DMS 273 treated with DMSO at 0.1 percent for 48 hours (cell line): ENCODE measurements at places on chromosomes 3 and 15.
A peak's percentile ranks its signal among the peaks of the same experiment; 100 is the strongest.

GRCh38 chr3:124282751-124283651, 291.1 kb upstream of the ROPN1 start:
- DNase-seq: no peak

DNA sequence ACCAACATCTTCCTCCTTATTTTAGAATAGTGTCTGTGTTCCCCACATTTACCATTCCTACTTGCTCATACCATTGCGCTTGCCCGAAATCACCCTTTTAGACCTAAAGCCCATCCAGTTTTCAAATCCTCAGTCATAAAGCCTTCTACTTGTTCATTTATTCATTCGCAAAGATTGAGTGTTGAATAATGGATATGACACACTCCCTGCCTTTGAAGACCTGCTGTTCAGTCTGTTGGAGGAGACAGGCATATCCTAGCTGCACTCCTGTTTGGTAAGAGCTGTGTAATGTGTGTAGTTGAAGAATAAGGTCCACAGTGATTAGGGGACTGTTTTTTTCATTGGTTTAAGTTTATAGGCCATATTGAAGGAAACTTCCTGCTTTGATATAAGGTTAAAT, 1.7 kb downstream of the CNOT10 start:
- DNase-seq: no peak

DNA sequence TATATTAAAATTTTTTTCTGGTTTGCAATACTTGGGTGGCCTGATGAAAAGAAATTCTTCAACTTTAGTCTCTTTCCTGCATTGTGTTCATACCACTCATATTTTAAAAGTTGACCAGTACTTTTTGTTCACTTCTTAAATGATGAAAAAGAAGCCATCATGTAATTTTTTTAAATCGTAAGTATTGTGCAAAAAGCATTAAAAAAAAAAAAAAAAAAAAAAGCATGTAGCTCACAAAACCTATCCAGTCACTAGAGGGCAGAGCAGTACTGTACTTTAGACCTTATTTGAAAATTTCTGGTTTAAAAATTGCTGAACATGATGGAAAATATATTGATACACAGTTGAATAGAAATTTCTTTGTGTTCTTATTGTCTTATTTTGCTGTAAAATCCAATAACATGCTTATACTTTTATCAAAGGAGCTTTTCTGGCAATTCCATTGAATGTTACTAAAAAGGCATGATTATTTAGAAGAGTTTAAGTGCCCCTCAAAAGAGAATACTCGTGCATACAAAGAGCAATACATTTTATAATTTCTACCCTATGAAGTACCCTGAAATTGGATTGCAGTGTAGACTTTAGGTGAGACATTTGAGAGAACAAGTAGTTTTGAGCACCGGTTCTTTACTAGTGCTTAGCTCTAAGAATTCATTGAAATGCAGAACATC, 137.7 kb downstream of the BBX start:
- no peak for DNase-seq

- DNase-seq: no peak
Observed at GRCh38 chr15:67063689-67064606, 1.5 kb upstream of the SMAD3 start.

DNA sequence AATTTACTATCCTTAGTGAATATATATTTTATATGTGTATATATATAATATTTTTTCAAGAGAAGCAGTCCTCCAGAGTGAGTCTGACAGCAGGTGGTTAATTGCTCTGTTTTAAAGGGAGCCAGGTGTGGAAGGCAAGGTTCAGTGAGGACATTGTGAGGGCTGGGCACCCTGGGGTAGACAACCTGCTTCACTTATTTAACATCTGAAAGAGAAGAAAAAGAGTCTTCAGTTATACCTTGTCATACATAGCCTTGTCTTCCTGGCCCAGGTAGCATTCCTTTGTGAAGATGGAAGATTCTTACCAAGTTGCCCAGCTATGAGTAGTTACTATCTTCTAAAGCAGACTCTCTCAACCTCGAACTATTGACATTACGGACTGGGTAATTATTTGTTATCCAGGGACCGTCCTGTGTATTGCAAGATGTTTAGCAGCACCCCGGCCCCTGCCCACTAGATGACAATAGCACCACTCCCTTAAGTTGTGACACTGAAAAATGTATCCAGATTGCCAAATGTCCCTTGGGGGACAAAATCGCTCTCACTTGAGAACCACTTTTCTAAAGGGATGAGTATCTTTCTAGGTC, 336.0 kb upstream of the TRIM42 start:
- peak; percentile 51 for DNase-seq

GRCh38 chr3:46094506-46094905, 67.2 kb upstream of the XCR1 start:
- DNase-seq: no peak

DNA sequence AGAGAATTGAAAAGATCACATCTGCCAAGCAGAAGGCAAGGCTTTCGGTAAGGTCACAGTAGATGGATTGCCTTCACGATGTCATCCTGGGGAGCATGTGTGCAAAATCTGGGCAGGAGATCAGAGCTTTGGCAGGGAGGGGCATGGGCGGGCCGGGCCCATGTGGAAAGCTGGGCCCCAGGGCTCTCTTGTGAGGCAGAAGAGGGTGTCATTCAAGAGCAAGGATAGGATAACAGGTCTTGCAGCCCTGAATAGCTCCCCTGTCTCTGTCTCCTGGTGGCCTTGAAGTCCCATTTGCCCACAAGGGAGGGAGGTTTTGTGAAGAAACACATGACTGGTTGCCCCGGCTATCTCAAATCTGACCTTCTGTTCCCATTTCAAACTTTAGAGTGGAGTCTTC, 172.0 kb downstream of the OPA1 start:
- DNase-seq: no peak

GRCh38 chr3:38475716-38476115, 20.4 kb upstream of the EXOG start:
- no peak for DNase-seq

- DNase-seq: no peak
Observed at GRCh38 chr15:70483513-70483912, 279.8 kb downstream of the UACA start.

DNA sequence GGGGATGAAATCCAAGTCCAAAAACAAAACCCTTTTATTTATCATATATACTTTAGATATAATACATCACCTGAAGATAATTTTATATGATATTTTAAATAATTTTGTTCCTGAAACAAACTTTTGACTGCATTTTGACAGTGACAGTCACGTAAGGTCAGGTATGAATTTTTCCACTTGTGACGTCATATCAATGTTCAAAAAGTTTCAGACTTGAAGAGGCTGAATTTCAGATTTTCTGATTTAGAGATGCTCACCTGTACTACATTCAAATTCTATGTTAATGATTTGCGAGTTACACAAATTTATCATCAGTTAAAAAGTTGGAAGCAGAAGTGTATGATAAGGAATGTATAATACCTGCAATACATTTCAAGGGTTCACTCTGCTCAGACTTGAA, 136.1 kb upstream of the EPHA6 start:
- no peak for DNase-seq

- no peak for DNase-seq
Observed at GRCh38 chr15:94047566-94047965, 183.8 kb upstream of the MCTP2 start.

GRCh38 chr15:25378501-25378901, 60.3 kb downstream of the UBE3A start:
- DNase-seq: no peak

GRCh38 chr15:93866948-93867347, 364.4 kb upstream of the MCTP2 start:
- DNase-seq: no peak

GRCh38 chr3:29144807-29145206, 136.1 kb upstream of the RBMS3 start:
- peak; percentile 16 for DNase-seq

GRCh38 chr3:142366434-142366833, 81.4 kb downstream of the XRN1 start:
- DNase-seq: peak; percentile 25

GRCh38 chr15:88191812-88192165, 64.8 kb downstream of the NTRK3 start:
- DNase-seq: no peak

GRCh38 chr3:32077260-32078084, 28.9 kb upstream of the GPD1L start:
- DNase-seq: no peak

DNA sequence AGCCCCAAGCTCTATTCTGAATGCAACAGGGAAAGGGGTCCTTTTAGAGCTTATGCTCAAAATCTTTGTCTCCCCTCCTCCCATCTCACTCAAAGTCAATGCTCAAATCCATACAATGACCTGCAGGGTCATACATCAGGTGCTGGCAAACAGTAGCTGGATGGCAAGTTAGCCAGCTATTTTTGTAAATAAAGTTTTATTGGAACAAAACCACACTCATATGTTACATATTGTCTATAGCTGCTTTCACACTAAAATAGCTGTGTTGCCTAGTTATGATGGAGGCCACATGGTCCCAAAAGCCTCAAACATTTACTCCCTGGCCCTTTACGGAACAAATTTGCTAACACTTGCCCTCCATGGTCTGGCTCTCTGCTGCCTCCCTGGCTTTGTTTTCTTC, 1.8 kb upstream of the FAN1 start:
- no peak for DNase-seq

DNA sequence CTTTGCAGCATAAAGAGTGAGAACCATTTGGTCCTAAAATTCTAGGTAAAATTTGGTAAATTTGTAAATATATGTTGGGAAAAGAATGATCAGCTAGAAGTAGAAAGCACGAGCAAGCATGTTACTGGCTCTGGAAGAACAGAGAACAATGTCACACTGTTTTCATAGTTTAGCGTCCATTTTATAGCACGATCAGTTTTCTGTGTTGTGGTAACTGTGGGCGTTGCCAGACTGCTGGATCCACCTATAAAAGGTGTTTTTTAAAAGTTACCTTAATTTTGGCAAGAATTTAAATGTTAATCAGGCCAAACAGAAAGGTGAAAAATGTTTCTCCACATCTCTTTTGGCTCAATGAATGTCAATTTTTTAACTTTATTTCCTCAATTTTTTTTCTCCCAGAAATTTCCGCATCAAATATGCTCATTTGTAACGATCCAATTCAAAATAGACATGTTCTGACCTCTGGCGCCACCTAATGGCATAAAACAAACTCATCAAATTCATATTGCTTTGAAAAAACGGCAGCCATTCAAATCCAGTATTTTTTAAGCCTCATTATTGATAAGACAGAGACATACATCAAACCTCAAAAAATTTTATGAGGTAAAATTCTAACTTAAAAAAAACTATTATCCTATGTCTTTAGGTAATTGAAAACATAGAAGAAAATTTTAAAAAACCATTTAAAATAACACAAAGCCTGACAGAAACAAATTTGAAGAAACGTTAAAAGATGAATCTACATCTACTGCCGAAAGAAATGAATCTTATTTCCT, 5.5 kb upstream of the GP5 start:
- DNase-seq: peak; percentile 16

- DNase-seq: peak; percentile 49
Observed at GRCh38 chr15:70823196-70823595, 30.8 kb downstream of the LARP6 start.

- DNase-seq: no peak
Observed at GRCh38 chr3:78951342-78951945, 816.4 kb downstream of the ROBO1 start.

DNA sequence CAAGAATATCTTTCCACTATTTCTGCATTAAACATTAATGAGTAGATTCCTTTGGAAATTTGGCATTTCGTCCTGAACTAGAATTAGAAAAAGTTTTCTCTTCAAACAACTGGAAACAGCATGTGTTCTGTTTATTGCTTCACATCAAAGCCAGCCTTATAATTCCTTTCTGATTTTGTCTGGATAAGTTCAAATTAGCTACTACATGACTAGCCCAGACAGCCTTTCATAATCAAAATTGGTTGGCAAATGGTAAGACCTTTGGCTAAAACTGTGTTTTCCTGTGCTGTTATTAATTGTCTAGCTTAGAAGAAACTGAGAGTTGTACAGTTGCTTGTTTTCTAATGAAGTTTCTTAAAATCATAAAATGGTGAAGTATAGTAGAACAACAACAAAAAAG, 52.7 kb upstream of the P3H2 start:
- DNase-seq: no peak

- no peak for DNase-seq
Observed at GRCh38 chr15:51004103-51004551, 90.6 kb downstream of the TNFAIP8L3 start.

GRCh38 chr3:127102188-127102520, 90.8 kb upstream of the PRR23E start:
- no peak for DNase-seq

DNA sequence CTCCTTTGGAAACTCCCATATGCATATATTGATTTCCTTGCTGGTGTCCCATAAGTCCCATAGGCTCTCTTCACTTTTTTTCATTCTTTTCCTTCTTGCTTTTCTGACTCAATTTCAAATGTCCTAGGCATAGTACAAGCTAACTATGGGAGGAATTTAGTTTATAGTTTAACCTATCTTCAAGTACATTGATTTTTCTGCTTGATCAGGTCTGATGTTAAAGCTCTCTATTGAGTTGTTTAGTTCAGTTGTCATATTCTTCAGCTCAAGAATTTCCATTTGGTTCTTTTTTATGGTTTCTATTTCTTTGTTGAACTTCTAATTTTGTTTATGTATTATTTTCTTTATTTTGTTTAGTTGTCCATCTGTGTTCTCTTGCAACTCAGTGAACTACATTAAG, 121.3 kb upstream of the MNS1 start:
- DNase-seq: no peak

DNA sequence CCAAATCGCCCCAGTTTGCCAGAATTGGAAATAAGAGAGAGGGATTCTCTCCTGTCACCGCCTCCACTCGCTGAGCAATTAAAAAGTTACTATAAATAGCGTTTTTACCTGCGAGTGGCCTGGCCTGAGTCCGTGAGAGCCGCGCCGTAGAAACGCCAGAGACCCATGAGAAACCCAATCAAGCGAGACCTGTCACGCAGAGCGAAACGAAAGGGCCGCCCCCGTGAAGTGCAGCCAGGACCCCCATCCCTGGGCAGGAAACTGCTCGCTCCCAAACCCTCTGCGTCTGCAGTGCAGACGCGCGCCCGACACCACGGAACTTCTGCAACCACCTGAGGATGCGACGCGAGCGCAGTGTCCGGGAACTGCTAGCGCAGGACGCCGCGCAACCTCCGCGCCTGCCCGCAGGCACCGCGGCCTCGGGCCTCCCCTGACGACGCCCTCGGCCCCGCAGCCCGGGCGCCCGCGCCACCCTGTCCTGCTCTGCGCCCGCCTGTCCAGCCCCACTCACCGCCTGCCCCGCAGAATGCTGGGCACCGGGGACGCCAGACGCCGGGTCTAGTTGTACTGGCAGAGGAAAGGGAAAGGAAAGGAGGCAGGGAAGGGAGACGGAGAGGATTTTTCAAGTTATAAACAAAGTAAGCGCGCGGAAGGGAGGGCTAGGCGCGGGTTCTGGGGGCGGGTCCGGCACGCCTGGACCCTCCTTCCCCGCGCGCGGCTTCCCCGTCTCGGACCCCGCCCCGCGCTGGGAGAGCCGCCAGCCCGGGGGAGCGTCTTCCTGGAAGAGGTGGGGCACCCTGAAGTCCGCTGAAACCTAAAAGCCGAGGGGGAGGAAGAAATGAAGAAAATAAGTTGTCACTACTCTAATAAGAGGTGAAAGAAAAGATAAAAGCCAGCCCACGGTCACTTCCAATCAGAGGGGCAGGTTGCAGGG, at the start of gene PLSCR4:
Gene PLSCR4, minus strand, starts transcription at position 657 of the 934 bp plus-strand sequence. CDS start 29,034 bp downstream, outside the sequence.
- peak; percentile 40 for DNase-seq

- DNase-seq: no peak
Observed at GRCh38 chr3:140219923-140220452, 285.0 kb downstream of the CLSTN2 start.
